ENCODE measurements at places on chromosomes 16 and 17.
A peak's percentile ranks its signal among the peaks of the same experiment; 100 is the strongest.

GRCh38 chr17:40103688-40104087 lies 3.3 kb upstream of the NR1D1 start:
- no peak for DNase-seq

DNA sequence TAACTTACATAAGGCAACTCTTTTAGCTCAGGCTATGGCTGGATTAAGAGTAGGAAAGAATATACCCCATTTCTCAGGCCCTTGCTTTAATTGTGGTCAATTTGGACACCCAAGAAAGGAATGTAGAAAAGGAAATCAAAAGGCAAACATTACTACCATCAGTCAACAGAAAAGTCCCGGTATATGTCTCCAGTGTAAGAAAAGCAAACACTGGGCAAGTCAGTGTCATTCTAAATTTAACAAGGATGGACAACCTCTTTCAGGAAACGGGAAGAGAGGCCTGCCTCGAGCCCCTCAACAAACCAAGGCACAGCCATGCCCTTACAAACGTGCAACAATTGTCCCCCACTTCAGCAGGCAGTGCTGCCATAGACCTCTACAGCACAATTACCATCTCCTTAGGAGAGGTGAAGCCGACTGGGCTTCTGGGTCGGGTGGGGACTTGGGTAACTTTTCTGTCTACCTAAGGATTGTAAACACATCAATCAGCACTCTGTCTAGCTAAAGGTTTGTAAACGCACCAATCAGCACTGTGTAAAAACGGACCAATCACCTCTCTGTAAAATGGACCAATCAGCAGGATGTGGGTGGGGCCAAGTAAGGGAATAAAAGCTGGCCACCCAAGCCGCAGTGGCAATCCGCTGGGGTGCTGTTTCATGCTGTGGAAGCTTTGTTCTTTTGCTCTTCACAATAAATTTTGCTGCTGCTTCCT lies 12.4 kb downstream of the MRPL58 start:
- DNase-seq, result no peak

DNA sequence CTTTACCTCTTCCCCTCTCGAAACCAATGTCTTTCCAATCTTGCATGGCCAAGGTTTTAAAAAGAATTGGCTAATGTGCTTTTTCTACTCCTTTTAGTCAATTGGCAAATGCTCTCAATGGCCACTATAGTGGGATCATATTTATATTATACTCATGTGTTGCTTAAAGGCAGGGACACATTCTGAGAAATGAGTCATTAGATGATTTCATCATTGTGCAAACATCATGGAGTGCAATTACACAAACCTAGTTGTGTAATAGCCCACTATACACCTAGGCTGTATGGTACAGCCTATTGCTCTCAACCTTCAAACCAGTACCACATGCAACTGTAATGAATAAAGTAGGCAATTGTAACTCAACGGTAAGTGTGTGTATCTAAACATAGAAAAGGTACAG lies 180.9 kb downstream of the HS3ST3A1 start:
- no peak for DNase-seq

DNA sequence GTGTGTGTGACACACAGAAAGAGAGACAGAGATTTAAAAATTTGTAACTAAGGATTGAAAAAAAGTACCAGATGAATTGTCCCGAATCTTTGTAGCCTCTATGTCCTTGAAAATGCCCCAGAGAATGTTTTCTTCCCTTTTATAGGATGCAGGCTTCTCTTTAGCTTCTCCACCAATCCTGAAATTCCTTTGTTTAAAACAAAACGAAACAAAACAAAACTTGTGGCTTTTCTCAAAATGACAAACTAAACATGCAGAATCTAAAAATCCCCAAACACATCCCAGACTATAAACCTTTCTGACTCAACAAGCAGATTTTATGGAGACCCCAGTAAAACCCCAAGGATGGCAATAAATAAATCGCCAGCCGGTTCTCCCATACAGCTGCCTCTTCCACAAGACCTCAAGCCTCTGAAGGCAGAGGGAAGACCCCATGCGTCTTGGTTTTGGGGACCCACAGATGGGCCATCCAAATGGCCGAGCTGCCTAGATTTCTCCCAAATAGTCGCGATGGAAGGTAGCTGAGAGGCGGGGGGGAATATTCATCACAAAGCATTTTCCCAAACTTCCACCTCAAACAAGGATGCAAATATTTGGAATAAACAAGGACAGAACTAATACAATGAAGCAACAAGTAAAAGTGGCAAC lies 269.5 kb upstream of the FOXF1 start:
- no peak for DNase-seq

DNA sequence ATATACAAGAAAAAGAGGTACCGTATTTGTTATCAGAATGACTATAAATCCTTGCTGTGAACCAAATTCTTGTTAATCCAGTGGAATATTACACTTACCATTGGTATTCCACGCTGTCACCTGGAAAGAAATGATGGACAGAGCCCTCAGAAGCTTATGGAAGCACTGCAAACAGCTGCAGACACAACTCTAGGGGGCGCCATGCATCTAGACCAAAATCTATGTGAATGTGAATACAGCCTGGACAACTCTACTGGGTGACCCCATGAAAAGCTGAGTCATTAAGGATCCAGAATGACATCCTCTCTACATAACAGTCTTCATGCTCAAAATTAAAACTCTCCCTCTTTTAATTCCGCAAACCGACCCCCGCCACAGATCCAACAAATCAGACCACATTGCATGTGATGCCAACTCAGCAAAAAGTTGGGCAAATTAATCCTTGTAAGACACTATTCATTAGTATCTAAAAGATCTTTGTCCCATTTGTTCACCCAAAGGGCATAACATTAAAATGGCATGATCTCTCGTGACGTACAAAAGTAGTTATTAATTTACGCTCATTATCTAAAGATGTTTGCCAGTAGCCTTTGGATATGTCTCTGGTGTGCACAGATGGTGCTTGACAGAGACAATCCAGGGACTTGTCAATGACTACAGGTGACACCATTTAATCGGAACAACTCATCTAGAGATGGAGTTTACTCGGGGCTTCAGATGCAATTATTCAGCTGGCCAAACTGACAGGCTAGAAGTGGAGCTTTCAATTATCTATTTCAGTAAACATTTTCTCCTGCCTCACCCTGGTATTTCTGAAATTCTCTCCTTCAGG lies 552.7 kb upstream of the PSMD7 start:
- no peak for DNase-seq

GRCh38 chr16:63323722-63324705 lies 1287.8 kb upstream of the CDH8 start:
- no peak for DNase-seq

DNA sequence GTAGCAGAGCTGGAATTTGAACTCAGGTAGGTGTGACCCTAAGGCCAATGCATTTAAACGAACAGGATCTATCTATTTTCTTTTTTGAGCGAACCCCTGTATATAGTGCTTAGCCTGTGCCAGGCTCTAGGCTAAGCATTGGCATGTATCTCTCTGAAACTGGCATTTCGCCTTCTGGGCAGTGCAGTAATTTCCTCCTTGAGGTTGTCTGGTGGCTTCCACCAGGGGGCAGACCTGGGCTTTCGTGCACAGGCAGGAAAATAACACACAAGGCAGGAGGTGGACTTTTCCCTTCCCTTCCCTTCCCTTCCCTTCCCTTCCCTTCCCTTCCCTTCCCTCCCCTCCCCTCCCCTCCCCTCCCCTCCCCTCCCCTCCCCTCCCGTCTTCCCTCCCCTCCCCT lies 34.4 kb upstream of the PRKCB start:
- peak; percentile 77 for DNase-seq

DNA sequence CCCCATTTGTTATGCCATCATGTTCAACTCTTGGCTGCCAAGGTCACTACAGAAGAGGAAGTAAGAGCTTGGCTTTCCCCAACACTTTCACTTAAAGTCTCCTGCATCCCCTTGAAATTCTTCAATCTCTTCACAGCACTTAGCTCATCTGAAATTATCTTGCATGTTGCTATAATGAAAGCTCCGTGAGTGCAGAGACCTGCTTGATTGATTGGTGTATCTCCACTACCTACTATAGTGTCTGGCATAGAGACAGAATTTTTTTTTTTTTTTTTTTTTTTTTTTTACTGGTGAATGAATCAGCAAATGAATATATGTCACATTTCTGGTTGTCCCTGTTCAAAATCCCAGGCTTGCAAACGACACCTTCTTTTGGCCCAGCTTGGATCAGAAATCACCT lies 1.9 kb upstream of the SDR42E1 start:
- no peak for DNase-seq

DNA sequence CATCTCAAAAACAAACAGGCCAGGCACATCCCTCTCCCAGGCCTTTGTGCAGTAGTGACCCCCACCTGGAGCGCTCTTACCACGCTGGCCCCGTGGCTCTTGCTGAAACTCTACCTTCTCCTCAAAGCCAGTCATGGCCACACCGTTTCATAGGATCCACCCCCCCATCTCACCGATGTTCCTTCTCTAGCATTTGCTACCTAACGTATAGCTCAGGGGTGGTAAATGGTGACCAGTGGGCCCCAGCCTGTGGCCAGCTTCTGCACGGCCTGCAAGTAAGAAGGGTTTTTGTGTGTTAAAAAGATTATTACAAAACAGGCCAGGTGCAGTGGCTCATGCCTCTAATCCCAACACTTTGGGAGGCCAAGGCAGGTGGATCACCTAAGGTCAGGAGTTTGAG lies 43.8 kb downstream of the RMI2 start:
- no peak for DNase-seq

DNA sequence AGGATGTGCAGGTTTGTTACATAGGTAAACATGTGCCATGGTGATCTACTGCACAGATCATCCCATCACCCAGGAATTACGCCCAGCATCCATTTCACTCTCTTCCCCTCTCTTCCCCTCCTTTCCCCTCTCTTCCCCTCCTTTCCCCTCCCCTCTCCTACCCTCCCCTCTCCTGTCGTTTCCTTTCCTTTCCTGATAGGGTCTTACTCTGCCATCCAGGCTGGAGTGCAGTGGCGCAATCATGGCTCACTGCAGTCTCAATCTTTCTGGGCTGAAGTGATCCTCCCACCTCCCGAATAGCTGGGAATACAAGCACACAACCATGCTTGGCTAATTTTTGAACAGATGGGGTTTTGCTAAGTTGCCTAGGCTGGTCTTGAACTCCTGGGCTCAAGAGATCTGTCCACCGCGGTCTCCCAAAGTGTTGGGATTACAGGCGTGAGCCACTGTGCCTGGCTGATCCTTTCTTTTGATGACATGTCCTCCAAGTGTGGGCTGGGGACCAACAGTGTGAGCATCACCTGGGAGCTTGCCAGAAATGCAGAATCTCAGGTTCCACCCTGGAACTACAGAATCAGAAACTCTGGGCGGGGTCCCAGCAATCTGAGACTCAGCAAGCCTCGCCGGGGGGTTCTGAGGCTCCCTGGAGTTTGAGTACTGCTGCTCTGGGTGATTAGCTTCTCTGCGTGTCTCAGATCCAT lies 10.8 kb downstream of the ATP2C2 start:
- no peak for DNase-seq

DNA sequence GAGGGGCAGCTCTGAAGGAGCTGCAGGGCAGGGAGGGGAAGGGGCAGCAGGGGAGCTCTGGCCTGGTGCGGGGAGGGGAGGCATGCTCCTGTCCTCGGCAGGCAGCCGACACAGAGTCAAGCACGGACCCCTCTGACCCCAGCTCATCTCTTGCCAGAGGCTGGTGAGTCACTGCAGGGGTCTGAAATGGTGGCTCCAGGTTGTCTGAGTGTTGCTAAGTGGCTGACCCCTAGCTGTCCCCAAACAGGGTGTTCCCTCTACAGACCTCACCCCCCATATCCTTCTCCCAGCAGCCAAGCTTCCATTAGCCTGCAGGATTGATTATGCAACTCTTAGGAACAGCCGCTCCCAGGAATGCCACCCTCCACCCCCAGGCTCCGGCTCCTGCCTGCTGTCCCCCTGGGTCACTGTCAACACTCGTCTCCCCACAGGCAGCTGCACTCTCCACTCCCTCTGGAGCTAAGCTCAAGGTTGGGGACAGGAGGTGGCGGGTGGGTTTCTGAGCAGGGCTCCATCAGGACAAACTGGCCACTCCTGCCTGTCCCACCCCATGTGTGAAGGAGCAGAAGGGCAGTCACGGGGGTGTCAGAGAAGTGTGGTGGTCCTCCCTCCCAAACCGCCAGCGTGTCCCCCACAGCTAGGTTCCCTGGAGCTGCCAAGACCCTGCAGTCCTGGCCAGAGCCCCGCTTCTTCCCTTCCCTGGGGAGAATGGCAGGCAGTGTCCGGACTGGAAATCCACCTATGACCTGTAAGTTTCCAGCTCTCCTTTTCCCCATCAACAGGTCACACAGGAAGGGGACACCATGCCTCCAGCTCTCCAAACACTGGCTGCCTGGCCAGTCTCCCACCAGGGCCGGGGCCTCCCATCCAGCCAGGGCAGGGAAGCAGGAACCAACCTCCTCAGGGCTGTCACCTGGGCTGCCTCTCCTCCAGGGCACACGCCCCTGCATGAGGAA lies 1.0 kb downstream of the MYLK3 start:
- DNase-seq, result no peak

- DNase-seq, result no peak
Observed at GRCh38 chr16:20621406-20621805, 45.2 kb upstream of the ACSM2B start.

DNA sequence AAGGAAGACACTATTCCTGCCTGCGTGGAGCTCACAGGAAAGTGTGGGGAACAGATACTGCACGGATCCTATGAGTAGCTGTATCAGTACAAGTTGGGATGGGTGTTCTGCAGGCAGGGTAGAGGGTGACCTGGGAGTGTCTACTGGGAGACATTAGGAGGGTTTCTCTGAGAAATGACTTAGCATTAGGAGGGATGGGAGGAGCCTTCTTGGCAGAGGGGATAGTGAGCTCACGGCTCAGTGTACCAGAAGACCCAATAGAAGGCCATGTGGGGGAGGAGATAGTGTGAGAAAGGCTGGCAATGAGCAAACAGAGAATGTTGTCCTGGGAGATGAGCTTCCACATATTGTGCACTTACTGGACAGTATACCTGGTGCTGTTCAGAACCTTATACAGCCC lies 109.1 kb downstream of the MSI2 start:
- no peak for DNase-seq

GRCh38 chr16:87996962-87997880 lies 46.0 kb downstream of the BANP start:
- no peak for DNase-seq

GRCh38 chr16:75818491-75818890 lies 92.2 kb upstream of the CPHXL start:
- DNase-seq, result no peak

- no peak for DNase-seq
Observed at GRCh38 chr17:76086384-76086783, 7.4 kb downstream of the ZACN start.

GRCh38 chr17:21165922-21166594 lies 39.3 kb downstream of the DHRS7B start:
- DNase-seq, result no peak

GRCh38 chr16:86444661-86445060 lies 65.7 kb upstream of the FOXF1 start:
- DNase-seq, result no peak

GRCh38 chr17:55673743-55674506 lies 48.7 kb downstream of the TMEM100 start:
- DNase-seq, result no peak

- DNase-seq, result no peak
Observed at GRCh38 chr16:12268606-12269005, 292.1 kb downstream of the SNX29 start.

DNA sequence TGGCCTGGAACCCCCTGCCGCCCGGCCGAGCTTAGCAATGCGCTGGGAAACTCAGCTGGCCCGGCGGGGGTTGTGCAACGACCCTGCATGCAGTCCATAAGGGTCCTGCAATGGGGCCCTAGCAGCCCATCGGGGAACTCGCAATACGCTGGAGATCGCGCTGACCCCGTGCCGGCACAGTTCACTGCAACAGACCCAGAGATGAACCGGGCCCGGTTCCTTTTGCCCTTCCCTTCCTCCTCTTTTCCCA lies 375 bp downstream of the SLC25A11 start:
- no peak for DNase-seq

GRCh38 chr17:4444782-4445473 lies 11.2 kb downstream of the SPNS3 start:
- no peak for DNase-seq

GRCh38 chr16:24971718-24972117 lies 43.5 kb downstream of the ARHGAP17 start:
- no peak for DNase-seq
